ENCODE measurements at places on chromosomes 2 and 18.

- DNase-seq, result no peak
Measured at GRCh38 chr2:49416252-49416651, 261.9 kb upstream of the FSHR start.

DNA sequence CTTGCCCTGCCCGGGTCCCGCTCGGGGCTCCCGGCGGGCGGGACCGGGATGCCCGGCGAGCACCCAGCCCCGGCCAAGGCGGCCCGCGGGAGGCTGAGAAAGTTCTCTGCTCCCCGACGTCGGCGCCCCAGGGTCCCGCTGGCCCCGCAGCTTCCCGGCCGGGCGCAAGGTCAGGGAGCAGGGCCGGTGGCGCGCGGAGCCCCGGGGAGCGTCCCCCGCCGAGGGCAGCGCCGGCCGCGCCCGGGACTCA is 331 bp downstream of the SERPINE2 start:
- DNase-seq, result no peak

DNA sequence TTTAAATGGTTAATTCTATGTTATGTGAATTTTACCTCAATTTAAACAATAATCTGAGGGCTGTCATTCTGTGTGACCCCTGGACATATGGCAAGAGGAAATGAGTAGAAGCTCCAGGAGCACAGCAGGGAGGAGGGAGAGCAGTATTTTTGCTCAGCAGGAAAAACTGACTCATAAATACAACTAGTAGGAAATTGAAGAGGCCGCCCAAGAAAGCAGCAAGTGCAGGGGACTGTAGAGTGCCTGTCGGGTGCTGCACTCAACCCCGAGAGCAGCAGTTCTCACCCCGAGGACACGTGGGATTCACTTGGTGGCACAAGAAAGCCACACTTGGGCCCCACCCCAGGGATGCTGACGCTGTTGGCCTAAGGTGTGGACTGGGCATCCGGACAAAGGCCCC is 60.8 kb downstream of the NPAS2 start:
- peak; percentile 74 for DNase-seq

GRCh38 chr18:24695168-24695567 is 234.7 kb downstream of the HRH4 start:
- DNase-seq, result no peak

DNA sequence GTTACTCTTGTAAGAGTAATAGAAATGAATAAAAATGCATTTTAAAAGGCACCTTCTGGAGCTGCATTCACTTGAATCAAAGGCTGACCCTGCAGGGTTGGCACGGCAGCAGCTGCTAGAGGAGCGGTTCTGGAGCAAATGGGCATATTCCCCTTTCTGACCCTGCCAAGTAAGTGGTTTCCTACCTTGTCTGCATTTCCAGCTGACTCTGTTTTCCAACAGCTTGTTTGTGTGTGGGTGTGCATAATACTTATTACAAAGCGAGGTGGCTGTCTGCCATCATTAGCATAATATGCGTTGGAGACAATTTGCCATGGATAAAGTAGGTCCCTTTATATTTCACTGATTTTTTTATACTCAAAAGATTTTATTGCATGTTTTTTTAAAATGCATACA is 21.3 kb upstream of the TTN start:
- DNase-seq, result no peak

- no peak for DNase-seq
Measured at GRCh38 chr2:45872211-45872610, 220.7 kb downstream of the PRKCE start.

GRCh38 chr2:226362980-226363379 is 436.6 kb downstream of the IRS1 start:
- DNase-seq, result peak; percentile 72

DNA sequence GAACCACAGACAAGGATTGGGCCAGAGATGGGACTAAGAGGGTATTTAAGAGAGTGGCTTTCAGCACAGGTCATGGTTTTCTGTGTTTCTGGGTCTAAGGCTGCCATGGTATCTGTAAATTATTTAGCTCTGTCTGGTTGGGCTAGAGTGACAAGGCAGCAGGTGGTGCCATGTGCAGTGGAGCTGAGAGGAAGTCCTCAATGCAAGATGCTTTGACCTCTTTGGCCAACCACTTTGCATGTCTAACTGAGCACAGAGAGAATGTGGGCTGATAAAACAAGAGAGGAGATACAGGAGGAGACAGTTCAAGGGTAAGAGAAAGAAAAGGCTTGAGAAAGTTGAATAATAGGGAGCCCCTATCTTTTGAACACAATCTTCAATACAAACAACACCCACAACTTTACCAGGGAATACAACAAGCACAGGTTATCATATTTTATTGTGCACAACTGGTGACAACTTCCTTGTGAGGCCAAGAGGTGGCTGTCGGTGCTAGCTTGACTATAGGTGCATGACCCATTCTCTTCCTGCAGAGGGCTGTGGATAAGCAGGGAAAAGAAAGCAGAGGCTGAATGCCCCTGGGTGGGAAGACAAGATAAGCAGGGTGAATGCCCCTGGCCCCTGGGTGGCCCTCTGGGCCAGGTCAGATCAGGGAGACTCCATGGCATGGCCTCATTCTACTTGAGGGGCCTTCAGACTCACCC is 12.3 kb downstream of the FLACC1 start:
- no peak for DNase-seq

- no peak for DNase-seq
Measured at GRCh38 chr18:32042337-32042736, 23.7 kb downstream of the RNF125 start.

DNA sequence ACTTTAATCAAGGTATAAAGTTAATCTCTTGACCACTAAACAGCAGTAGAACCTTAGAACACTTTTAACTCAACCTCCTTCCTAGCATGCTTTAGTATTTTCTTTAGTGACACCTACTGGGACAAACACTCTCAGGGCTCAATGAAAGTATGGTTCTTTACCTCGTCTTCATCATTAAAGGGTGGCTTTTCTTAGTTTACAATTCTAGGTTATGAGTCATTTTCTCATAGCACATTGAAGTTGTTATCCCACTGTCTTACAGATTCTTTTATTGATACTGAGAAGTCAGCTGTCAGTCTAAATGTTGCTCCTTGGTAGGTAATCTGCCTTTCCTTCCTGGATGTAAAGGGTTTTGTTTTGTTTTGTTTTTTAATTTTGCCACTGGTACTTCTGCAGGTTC is 38.0 kb downstream of the SIGLEC15 start:
- no peak for DNase-seq

DNA sequence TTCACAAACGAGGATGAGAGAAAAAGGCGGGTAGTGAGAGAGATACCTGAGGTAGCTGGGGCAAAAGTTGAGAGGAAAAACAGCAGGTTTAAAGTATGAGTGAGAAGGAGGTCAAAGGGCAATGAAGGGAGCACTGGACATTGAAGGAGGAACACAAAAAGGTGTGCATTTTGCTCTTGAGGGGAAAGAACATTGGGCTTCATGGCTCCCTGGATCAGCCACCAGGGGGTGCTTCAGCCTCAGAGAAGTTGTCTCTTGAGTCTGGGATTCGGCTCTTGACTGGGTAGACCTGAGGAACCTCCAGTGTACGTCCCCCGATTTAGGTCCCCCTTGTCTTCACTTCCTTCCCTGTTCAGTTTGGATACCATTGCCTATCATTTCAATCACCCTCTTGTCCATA is 128.5 kb downstream of the RAPGEF4 start:
- peak; percentile 40 for DNase-seq

DNA sequence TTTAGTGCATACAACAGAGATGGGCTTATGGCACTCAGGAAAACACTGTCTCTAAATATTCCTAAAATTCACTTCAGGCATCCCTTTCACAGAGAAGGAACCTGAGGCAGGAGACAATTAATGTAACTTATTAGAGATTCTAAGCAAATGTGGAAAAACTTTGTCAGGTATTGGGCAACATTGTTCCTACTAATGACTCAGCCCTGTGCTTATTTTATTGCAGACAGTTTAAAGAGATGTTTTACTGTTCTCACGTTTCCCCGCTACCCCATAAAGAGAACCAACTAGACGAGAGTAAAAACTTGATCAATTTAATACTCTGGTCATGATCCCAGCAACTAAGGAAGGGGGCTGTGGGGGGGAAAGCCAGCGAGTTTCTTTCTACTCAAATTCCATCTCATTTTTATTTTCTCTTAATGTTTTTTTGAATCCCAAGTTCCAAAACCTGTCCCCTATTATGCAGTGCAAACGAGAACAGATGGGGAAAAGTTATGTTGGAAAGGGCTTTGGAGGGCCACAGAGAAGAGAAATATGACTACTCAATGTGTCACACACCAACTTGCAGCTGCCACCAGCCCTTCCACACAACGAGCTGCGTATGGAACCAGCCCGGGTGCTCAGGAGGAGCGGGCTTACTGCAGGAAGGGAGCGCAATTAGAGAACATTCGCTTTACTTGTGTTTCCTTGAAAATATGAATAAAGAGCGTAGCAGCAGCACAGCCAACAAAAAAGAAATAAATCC is 18.7 kb upstream of the ACVR1 start:
- peak; percentile 67 for DNase-seq
